Esophagus squamous epithelium (tissue), 5 donors: ENCODE measurements at places on chromosomes 5 and 9.

DNA sequence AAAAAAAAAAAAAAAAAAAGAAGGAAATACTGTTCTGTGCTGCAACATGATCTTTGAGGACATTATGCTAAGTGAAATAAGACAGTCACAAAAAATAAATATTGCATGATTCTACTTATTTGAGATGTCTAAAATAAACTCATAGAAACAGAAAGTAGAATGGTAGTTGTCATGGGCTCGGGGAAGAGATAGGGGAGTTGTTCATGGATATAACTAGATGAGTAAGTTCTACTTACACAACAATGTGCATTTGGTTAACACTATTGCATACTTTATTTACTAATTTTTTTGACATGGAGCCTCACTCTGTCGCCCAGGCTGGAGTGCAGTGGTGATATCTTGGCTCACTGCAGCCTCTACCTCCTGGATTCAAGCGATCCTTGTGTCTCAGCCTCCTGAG, 15.2 kb downstream of the MAML1 start:
- DNase-seq, result no peak

DNA sequence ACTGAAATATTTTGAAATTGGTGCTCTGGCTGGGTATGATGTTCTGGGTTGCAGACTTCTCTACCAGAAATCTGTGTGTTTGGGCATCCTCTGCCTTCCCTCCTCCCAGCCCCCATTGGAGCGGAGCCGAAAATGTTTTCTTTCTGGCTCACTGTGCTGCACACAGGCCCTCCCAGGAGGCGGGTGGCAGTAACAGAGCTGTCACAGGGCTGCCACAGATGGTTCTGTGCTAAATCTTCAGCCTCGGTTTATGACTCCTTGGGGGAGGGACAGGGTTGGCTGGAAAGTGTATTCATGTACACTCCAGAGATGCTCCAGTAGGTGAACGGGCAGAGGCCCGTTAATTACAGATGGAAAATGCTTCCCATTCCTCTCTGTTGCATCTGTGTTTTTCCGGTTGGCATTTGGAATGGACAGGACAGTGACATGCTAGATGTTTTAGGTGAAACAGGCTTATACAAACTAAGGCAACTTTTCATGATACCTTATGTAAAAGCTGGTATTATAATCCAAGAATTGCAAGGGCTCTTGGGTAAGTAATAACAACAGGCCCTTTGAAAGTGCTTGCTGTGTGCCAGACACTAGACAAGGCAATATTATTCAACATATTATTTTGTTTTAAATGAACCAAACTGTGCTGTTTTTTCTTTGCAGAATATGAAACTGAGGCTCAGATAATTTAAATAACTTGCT, 180.2 kb downstream of the ADCY2 start:
- DNase-seq, result no peak

DNA sequence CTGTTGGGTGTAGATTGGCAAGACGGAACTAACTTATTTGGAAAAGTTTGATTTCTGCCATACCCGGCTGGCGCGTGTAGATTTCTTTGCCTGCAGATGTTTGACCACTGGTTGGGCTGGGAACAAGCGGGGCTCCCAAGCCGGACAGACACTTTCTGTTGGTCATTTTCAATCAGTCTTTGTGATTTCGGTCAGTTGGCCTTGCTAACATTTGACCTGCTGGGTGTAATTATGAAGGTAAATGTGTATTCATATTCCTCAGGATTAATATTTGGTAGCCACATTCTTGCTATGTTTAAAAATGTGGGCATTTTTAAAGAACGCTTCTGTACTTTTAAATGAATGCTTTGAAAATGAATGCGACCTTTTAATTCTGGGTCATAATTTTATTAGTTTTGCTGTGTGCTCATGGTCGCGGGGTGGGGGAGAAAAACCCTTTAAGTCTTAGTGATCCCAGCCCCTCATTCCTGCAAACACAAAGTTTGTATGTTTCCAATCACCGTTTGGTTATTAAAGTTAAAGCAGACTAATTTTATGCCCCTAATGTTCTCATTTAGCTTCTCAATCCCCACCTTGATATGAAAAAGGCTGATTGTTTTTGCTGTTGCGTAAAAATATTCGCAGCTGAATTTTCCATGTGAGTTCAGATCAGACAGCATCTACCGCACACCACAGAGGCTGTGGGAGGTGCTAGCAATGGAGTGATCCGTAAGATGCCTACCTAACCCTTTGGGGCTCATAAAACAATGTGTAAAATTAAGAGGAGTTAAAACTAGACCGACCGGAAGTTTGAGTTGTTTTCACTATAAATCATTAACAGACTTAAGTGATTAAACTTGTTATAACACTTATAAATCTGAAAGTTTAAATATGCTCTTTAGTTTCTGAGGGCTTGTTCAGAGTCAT, 1.5 kb downstream of the RASGRF2 start:
- no peak for DNase-seq

- no peak for DNase-seq
Measured at GRCh38 chr5:58187432-58188261, 272.2 kb downstream of the PLK2 start.

GRCh38 chr5:74192606-74193299, 447.8 kb downstream of the ENC1 start:
- no peak for DNase-seq

GRCh38 chr5:17878541-17878940, 244.3 kb downstream of the TAF11L14 start:
- DNase-seq, result no peak

GRCh38 chr5:36607114-36607571, 737 bp downstream of the SLC1A3 start:
- no peak for DNase-seq

DNA sequence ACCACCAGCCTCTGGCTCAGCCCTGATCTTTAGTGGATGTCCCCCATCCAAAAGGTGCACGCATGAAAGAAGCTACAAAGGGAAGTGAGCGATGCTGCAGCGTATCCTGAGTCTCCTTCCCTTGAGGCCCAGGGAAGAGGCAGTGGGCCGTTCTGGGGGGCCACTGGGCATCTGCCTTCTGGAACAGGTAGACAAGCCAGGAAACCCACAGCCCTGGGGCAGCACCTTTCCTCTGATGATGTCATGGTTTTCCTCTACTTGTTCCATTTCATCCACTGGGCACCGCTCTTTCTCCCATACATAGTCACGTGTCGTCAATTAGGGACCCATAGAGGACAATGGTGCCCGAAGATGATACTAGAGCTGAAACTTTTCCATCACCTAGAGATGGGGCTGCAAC, 194.0 kb upstream of the IRX1 start:
- DNase-seq, result no peak

DNA sequence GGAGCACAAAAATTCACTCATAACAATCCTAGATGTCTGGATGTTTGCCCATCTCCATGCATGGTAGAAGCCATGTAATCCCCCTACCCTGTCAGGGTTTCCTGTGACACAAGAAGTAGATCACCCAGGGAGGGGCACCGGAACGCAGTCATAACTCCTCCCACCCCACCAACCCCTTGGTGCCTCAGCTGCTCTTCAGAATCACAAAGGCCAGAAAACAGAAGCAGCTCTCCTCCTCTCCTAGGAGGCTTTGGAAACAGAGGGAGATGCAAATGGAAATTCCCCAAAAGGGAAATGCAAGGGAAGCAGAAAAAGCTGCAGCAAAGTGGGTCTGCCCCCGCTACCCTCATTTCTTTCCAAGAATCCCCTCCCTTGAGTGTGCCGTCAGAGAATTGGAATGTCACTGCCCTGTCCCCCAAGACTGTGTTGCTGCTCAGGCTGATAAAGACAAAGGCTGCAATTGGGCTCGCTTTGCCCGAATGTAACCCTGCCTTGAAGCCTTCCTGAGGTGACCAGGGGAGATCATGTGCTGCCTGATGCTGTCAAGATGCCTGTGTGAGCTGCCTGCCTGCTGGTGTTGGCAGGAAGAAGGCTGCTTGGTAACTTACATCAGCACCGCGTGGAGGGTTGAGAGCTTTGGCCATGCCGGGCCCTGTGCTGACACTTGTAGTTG, 65.5 kb upstream of the ABCA1 start:
- DNase-seq, result peak; percentile 17

GRCh38 chr5:111310711-111311620, 86.8 kb downstream of the CAMK4 start:
- DNase-seq, result no peak

GRCh38 chr9:23451802-23452418, 374.1 kb downstream of the ELAVL2 start:
- no peak for DNase-seq
